Immature natural killer cell (primary cell): ENCODE measurements at places on chromosomes 12 and 14. TPM values are rescaled to one million over a fixed set of nuclear protein-coding genes. Genes with fewer than 3 reads are reported as not detected.

Gene TSPAN8
- not detected for polyA plus RNA-seq

Gene PSMA3
- polyA plus RNA-seq, result 258 TPM

Gene ALDH1L2
- not detected for polyA plus RNA-seq

Gene TSPAN11
- polyA plus RNA-seq, result not detected

Gene MED13L
- 2.3 TPM for polyA plus RNA-seq

Gene CEP83
- polyA plus RNA-seq, result 4.1 TPM

Gene BEST3
- polyA plus RNA-seq, result not detected

Gene TMCC3
- polyA plus RNA-seq, result 19.2 TPM

Gene SMIM41
- polyA plus RNA-seq, result not detected

Gene BORCS5
- polyA plus RNA-seq, result 16.7 TPM

Gene TNFAIP2
- polyA plus RNA-seq, result 0.20 TPM

Gene SMCO2
- not detected for polyA plus RNA-seq

Gene IL22
- not detected for polyA plus RNA-seq

Gene SLC24A4
- polyA plus RNA-seq, result 0.52 TPM
